Fibroblast of gingiva (primary cell): ENCODE measurements at places on chromosomes 12 and 14.

DNA sequence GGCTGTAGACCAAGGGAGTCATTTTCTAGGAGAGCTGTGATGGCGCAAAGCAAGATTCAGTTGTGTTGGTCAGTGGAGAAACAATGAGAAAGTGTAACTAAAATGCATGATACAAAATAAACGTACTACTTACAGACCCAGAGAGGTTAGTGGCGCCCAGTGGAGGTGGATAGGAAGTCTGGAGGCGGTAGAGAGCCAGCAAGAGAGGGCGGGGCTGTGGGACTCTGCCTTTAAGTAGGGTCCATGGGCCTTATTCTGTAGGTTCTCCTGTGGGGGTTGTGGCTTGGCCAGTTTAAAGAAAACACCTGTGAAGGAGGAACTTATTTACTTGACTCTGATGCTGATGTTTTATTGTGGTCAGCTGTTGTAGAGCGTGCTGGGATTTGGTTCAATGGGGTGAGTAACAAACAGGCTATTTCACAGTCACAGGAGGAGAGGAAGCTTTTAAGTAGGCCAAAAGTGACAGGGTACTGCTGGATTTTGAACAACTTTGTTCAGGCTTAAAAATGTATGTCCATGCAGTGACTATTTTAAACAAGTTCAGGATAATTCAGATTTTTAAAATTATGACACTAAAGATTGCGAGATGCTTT lies 1097.7 kb downstream of the TMTC2 start:
- no peak for DNase-seq

- no peak for DNase-seq
These were observed 33.8 kb downstream of the ZFP36L1 start for GRCh38 chr14:68759017-68759560.

GRCh38 chr14:52318826-52319645 lies 4.9 kb downstream of the PTGER2 start:
- DNase-seq, result peak; percentile 67

GRCh38 chr12:113961921-113962710 lies 4.0 kb downstream of the RBM19 start:
- peak; percentile 47 for DNase-seq

DNA sequence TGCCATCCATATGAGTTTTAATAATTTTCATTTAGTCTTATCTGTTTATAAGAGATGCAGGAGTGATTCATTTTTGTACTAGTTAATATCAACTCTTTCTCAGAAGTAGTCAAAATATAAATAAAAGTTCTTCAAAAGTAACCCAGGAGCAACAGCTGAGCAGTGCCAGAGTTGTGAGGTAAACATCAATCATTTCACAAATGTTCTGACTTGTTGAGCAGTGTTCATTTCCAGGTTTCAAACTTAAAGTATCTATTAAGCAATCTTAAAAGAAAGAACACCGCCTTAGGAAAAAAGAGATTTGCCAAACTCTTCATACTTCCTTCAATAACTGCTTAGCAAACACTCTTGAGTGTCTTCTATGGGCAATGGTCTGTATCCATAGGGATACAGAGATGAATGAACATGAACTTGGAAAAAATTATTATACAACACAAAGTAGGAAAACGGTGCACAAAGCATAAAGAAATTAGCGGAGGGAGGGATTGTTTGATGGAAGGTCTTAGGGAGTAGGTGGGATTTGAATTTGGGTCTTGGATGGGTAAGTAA lies 41.9 kb upstream of the POC1B start:
- no peak for DNase-seq

GRCh38 chr12:10354071-10354470 lies 35.8 kb downstream of the KLRK1 start:
- no peak for DNase-seq

DNA sequence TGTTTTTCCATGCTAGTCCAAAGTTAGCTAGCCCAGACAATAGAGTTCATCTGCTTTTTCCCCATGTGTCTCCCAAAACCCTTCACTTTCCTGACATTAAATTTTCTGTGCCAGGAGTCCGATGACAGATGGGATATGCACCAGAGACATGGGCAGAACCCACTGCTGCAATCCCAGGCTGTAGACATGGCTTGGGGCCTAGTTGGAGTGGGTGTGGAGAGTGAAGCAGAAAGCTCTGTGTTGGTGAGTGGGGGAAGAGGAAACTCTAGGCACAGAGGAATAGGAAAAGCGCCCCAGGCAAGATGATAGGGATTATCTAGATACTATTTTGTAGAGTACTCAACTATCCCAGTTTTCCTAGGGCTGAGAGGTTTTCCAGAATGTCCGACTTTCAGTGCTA lies 4.8 kb upstream of the KRT74 start:
- DNase-seq, result no peak

DNA sequence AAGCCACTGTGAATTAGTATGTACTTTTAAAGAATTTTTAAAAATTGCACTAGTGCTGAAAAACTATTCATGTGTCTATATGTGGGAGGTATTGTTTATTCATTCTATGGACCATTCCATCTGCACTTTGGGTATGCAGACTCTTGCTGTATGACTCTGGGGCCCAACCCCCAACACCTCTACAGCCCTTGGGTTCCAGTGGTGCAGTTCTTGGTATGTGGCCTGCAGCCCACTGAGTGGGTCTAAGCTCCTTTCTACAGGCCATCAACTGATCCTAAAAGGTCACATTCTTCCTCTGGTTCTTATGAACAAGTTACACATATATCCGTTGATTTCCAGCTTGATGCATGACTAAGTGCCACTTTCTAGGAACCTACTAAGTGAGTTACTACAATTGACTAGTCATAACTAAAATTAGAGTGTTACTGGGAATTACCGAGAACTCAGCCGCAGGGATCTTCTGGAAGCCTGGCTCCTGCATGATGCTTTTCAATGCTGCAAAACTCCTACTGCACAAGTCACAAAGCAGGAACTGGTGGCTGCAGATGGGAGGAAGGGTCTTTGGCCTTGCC lies 62.4 kb upstream of the MED13L start:
- DNase-seq, result no peak

- DNase-seq, result no peak
These were observed 92.8 kb upstream of the METAP2 start for GRCh38 chr12:95380997-95381786.

GRCh38 chr14:93061380-93062012 lies 54.2 kb downstream of the ITPK1 start:
- no peak for DNase-seq

DNA sequence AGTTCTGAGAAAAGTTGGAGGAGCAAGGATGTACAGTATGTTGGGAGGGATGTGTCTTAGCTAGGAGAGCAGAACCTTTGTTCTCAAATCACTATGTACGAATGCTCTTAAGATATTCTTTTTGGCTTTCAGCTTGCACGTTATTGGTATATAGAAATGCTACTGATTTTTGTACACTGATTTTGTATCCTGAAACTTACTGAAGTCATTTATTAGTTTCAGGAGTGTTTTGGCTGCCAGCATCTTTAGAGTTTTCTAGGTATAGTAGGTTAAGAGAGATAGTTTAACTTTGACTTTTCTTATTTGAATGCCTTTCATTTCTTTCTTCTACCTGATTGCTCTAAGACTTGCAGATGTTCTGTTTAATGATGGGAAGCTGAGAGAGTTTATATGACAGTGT lies 442.8 kb upstream of the FBXO33 start:
- DNase-seq, result no peak

GRCh38 chr14:64790478-64790877 lies 86.3 kb downstream of the PLEKHG3 start:
- DNase-seq, result no peak

GRCh38 chr12:93333828-93334227 lies 43.9 kb upstream of the NUDT4 start:
- DNase-seq, result no peak

- DNase-seq, result no peak
These were observed 75.0 kb upstream of the DYRK2 start for GRCh38 chr12:67573566-67573965.

DNA sequence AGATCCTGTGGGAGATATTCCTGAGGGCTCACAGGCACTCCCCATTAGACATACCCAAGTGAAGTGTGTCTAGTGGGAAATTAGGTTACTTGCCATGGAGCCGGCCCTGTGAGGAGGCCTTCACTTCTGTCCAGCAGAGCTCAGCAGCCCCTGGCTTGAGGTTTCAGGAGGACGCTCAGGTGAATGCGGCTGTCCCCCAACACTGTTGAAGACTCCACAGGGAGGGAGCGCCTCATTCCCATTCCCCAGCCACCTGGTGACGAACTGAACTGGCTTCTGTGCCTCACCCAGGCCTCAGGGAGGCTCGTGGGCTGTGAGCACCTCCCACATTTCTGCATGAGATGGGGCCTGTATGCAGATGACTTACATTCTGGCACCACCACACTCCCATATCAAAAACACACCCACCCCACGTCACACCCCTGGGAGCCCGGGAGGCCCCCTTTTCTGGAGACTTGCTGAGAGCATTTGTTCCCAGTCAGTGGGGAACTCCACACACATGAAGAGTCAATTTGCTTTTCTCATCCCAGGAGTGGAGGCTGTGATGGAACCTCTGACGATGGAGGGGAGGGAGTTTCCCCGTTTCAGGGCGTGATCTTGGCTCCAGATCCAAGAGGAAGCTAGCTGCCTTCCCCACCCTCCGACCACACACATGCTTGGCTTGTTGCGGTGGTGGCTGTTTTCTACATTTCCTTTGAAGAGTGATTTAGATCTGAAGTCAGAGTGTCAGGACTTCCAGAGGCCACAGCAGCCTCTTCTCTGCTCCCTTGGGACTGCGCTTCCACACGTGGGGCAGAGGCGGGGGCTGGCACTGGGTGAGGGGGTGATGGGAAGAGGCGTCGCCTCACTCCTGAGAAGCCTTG lies 120.7 kb downstream of the ADGRD1 start:
- DNase-seq, result no peak

DNA sequence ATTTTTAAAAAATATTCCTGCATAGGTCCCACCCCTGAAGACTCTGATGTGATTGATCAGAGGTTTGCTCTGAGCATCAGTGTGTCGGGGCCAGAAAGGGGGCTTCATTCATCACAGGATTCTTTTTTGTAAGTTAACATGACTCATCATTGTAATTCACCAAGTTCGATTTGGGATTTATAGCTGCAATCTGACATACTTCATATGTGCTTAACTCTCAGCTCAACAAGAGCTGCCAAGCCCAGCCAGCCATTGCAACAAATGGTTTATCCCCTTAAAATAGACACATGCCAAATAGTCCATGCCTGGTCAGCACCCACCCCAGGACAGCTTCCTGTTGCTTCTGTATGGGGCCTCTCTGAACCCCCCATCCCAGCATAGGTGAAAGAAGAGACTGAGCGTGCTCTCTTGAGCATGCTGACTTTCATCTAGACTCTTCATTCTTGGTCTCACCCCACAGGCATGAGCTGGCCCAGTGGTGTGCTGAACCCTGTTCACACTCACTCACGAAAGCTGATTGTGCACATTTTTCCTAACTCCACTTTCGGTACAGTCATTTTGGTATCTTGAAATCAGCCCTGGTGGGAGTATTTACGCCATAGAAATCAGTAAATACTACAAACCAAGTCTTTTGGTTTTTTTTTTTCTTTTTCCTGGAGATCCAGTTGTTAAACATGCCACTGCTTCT lies 101.4 kb downstream of the STAB2 start:
- DNase-seq, result no peak

DNA sequence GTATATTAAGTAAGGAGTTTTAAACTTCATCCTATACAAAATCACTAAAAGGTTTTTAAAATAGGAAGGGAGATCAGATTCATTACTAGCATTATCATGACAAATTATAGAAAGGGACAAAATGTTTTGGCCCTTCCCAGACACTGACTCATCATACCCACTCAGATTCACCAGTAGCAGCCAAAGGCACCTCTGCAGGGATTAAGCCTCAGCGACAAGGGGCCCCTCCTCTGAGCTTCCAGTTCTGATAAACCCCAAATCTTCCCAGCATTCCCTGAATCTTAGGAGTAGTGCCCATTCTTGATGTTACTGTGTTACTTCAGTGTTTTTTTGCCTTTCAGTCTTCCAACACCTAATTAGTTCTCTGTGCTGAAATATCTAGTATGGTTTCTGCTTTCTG lies 14.5 kb downstream of the KRAS start:
- DNase-seq, result no peak

DNA sequence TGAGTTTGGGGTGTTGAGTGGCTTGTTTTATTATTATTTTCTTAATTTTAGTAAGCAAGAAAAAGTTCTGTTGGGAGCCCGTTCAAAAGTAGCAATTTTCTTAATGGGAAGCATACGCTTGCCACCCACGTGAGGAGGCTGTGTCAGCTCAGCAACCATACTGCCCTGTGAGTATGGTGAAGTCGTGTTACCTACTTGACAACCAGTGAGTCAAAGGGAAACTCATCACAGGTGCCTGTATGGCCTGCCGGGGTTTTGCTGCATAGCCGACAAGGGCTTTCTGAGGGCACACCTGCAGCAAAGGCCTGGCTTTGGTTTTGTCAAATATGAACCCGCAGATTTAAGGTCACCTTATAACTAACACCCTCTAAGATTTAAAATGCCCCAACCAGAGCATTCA lies 31.1 kb downstream of the PITPNM2 start:
- DNase-seq, result no peak

GRCh38 chr14:50932156-50932555 lies 12.1 kb downstream of the PYGL start:
- no peak for DNase-seq

DNA sequence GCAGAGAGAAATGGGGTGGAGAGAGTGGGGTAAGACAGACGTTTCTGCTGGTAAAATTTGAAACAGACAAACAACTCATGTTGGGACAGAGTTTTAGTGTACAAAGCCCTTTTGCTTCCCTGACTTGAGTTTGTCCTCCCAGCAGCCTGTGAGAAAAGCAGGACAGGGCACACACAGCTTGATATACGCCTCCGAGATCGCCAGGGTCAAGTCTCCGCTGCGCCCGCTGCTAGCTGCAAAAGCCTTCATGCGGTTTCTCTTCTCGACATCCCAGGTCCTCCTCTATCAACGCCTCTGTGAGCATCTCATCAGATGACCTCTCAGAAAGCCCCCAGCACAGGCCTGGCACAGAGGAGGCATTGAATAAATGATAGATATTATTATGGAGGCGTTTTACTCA lies 9.4 kb upstream of the BCL11B start:
- no peak for DNase-seq

DNA sequence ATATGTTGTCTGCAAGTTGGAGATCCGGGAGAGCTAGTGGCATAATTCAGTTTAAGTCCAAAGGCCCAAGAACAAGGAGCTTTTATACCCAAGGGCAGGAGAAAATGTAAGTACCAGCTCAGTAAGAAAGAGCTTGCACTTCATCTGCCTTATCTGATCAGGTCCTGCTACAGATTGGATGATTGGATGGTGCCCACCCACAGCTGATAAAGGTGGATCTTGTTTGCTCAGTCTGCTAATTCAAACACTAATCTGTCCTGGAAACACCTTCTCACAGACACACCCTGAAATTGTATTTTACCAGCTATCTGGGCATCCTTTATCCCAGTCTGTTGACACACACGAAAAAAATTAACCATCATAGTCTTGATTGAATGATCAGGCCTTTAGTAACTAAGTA lies 230.7 kb upstream of the SLC16A7 start:
- no peak for DNase-seq

- DNase-seq, result peak; percentile 5
These were observed 17.8 kb upstream of the RHOJ start for GRCh38 chr14:63186453-63186852.

GRCh38 chr12:80187660-80188090 lies 88.3 kb downstream of the OTOGL start:
- DNase-seq, result peak; percentile 18
